CD4-positive, alpha-beta memory T cell (primary cell): ENCODE measurements at places on chromosomes 11 and 22.
A peak's percentile ranks its signal among the peaks of the same experiment; 100 is the strongest.

GRCh38 chr11:18721561-18722292 is 4.3 kb downstream of the IGSF22 start:
- DNase-seq, result peak; percentile 36

DNA sequence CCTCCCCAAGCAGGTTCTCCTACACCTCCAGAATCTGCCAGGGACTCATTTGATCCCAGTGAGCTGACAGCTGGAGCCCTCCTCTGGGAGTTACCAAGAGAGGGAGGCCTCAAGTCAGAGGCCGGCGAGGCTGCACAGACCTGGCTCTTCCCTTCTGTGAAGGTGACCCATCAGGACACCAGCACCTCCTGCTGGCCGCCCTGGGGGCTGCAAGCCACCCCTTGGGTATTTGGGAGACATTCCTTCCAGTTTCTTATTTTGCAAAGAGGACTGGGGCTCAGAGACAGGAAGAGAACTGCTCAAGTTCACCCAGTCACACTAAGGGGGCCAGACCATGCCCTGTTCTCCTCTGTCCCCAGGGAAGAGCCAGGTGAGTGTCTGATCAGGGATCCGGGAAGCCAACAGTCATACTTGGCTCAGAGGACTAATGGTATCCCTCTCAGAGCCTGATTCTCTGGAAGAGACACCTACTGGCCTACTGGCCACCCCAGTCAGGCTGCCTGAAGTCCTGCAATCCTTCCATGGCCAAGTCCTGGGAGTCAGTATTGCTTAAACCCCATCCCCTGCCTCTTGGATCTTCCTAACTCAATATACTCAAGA is 40.5 kb upstream of the RIC3 start:
- no peak for DNase-seq

DNA sequence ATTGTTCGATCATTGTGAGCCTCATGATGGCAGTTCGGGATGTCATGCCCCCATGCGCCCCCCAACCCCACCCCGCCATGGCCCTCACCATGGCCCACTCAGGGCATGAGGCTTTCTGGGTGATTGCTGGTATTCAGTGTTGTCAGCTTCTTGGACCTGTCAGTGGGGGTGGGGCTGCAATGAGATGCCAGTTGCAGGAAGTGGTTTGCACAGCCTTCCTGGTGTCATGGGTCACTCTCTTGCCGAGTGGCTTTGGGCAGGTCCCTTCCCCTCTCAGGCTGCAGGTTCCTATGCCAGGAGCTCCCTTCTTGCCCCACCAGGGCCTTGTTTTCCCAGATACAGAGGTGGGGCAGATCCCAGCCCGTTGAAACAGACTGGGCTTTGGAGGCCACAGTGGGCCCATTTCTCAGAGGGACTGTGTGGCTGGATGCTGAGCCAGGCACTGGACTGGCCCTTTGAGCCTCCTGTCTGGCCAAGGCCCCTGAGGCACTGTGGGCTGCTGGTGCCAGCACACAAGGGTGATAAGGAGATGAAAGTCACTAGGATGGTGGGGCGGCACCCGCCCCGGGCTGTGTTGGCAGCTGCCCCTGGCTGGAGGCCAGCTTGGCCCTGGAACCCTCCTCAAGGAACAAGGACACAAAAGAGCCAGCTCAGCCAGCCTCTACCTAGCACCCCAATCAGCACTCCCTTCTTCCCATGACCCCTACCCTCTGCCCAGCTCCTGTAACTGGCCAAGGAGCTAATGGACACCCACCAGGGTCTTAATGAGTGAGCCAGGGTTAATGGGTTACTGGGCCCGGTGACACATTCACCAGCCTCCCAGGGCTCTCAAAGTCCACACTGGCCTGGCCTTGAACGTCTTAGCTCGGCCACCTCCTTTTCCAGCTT is 1.5 kb upstream of the GGT1 start:
- no peak for DNase-seq

DNA sequence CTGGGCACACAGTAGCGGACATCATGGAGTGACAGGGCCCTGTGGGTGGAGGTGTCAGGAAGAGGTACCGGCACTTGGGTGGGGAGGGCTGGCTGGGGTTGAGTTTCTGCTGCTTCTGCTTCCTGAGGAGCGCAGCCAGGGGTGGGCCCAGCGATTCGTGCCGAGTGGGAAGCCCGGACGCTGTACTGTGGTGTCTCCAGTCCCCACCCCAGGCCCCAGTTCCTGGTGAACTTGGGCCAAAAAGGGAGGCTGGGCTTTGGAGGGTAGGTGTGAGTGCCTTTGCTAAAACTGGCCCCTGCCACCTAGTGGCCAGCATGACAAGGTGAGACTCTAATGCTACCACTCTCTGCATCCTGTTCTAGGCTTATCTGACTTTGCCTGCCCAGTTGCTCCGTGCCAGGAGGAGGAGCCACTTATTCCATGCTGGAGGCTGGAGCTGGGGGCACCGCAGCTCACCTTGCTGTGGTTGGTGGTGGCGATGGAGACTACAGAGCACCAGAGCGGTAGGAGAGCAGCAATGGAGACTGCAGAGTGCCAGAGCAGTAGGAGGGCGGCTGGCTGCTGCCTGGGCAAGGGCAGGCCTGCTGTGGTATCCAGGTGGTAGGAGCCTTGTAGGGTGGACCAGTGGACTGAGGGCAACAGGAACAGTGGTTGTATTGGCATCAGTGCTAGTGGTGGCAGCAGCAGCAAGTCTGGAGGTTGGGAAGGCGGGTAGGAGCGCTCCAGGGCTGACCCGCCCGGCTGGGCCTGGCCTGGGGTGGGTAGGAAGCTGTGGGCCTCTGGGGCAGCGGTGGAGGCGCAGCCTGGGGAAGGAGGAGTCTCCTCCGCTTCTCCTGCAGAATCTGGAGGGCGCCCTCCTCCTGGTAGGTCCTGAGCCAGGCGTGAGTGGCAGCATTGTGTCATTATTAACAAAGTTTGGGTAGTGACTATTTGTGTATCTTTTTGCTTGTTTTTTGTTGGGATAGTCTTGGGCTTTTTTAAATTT is 2.2 kb upstream of the RFPL2 start:
- DNase-seq, result peak; percentile 33

DNA sequence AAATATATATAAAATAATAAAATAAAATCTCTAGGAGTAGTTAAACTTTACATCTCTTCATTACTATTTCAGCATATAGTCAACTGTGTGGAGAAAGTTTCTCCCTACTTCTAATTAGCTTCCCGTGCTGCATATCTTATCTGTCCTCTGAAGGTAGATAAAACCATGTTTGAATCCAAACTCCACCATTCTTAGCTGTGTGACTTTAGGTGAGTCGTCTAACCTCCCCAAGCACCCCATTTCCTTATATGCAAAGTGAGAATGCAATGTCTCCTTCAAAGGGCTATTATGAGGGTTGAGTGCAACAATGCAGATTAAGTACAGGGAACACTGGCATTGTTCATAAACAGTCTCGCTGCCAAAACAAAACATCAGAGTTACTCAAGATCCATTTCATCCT is 80.8 kb upstream of the DRD2 start:
- no peak for DNase-seq

DNA sequence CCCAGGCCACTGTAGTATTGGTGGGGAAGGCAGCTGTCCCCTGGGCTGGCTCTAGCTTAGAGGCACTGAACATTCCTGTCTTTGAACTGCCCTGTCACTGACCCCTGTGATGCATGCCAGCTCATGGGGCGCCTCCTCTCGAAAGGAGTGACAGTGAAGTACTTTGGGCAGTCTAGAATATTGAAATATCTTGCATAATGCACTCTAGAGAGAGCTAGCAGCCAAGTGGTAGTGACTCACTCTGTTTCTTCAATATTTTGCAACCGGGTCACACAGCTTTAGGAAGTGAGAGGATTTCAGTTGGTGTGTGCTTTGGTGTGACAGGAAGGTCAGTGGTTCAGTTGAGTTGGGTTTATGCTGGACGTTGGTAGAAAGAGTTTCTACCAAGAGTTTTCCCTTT is 35.5 kb upstream of the ST14 start:
- DNase-seq, result no peak

DNA sequence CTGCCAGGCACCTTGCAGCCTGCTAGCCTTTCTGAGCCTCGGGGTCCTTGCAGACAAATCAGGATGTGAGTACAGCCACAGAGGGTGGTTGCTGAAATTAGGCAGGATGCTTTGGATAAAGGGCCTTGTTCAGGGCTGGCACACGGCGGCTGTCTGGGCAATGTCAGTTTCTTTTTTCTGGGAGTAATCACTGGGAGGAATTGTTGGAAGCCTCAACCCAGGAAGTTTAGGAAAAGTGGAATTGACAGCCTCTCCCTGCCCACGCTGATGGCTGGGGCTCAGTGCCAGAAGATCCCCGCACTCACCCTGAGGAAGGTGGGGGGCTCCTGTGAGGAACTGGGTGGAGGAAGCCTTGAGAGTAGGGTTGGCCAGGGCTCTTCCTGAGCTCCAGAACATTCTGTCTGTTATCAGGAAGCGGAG is 37.4 kb downstream of the CD82 start:
- no peak for DNase-seq

- no peak for DNase-seq
Observed at GRCh38 chr11:46243796-46244109, 33.7 kb upstream of the CREB3L1 start.

GRCh38 chr22:46522797-46523196 is 14.6 kb downstream of the CELSR1 start:
- DNase-seq, result no peak

- no peak for DNase-seq
Observed at GRCh38 chr11:33651990-33652389, 48.6 kb downstream of the C11orf91 start.

GRCh38 chr11:12284316-12285050 is 92.9 kb upstream of the PARVA start:
- DNase-seq, result no peak

- no peak for DNase-seq
Observed at GRCh38 chr11:45621588-45621987, 43.8 kb downstream of the CHST1 start.

DNA sequence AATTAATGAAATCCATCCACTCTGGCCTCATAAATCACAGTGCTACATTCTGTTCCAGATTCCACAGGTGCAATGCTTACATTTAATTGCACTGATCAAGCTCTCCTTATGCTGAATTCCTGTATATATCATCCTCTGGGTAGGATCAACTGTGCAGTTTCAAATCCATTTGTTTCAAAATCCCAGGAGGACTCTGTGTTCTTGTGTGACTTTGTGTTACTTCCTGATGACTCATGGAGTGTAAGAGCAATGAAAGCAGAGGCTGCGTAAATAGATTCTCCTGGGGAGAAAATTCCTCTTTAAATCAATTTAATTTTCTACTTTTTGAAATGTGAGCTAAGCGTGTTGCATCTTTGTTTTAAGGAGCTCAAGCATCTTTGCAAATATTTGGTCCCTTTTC is 752.7 kb downstream of the METTL15 start:
- DNase-seq, result no peak

DNA sequence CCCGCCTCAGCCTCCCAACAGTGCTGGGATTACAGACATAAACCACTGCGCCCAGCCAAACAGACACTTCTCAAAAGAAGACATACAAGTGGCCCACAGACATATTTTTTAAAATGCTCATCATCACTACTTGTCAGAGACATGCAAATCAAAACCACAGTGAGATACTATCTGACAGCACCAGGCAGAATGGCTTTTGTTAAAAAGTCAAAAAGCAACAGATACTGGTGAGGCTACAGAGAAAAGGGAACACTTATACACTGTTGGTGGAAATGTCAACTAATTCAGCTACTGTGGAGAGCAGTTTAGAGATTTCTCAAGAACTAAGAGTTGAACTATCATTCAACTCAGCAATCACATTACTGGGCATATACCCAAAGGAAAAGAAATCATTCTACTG is 67.0 kb downstream of the ARHGAP20 start:
- no peak for DNase-seq

DNA sequence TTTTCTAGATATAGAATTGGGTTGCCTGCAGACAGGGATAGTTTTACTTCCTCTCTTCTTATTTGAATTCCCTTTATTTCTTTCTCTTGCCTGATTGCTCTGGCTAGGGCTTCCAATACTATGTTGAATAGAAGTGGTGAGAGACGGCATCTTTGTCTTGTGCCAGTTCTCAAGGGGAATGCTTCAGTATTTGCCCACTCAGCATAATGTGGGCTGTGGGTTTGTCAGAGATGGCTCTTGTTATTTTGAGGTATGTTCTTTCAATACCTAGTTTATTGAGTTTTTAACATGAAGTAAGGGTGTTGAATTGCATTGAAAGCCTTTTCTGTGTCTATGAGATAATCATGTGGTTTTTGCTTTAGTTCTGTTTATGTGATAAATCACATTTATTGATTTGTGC is 273.9 kb upstream of the CHORDC1 start:
- no peak for DNase-seq
